NCI-H187 (cell line): ENCODE measurements at places on chromosomes 1 and 21.

- DNase-seq, result no peak
Measured at GRCh38 chr1:1928231-1929101, 9.4 kb upstream of the TMEM52 start.

DNA sequence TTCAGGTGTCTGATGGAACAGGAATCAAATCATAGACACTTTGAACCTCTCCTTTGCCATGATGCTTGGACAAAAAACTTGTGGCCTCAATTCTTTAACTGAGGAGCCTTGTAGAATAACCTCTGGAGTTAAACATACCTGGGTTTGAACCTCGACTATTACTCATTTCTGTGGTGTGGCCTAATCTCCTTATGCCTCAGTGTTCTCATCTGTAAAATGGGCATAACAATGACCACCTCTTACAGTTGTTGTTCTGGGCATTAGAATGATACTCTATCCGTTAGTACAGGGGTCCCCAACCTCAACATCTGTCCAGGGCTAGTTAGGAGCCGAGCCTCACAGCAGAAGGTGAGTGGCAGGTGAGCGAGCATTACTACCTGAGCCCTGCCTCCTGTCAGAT is 137.2 kb downstream of the ROR1 start:
- DNase-seq, result no peak

DNA sequence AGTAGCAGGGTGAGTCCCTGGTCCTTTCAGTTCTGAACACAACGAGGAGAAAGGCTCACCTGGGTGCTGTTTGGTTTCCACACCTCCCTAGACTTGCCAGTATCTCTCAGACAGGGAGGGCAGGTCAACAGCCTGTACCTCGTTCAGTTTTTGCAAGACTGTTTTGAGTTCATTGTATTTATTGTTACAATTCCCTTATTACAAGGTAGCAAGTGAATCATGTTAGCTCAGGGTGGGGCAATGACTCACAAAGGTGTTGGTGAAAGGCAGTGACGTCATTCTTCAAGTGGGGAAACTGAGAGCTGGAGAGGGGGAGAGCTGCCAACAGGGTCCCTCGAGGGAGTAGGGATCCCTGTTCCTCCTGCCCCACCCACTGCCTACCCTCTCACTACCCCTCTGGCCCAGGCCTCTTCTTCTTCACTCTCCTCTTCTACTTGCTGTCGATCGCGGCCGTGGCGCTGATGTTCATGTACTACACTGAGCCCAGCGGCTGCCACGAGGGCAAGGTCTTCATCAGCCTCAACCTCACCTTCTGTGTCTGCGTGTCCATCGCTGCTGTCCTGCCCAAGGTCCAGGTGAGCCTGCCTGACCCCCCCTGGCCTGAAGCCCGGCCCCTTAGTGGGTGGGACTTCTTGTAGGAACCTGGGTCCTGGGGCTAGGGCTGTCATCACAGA is 13.4 kb downstream of the SERINC2 start:
- no peak for DNase-seq

- DNase-seq, result no peak
Measured at GRCh38 chr1:238242181-238242580, 351.5 kb upstream of the ZP4 start.

GRCh38 chr1:64891448-64891825 is 74.9 kb downstream of the JAK1 start:
- no peak for DNase-seq

DNA sequence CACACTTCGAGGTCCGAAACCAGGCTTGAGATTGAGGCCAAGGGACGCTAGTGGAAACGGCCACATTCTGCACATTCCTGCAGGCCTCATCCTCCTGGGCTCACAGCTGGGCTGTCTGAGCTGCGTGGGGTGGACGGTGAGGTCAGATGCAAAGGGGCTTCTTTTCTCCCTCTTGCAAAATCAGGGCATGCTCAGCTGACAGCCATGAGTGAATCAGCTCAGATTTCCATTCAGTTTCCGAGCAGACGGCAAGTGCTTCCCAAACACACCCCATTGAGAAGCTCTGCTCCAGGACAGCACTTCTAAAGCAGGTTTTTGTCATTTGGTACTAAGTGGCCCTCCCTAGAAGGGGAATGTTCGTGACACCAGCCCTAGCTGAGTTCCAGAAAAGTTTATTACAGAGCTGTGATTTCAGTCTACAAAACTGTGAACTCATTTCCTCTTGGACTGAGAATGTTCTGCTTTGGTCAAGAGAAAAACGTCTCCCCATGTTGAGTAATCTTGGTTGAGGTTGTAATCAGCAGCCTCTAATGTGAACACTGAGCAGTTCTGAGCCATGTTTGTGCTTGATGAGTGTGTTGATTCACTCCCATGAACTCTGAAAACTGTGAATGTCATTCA is 10.0 kb downstream of the PDPN start:
- DNase-seq, result no peak

DNA sequence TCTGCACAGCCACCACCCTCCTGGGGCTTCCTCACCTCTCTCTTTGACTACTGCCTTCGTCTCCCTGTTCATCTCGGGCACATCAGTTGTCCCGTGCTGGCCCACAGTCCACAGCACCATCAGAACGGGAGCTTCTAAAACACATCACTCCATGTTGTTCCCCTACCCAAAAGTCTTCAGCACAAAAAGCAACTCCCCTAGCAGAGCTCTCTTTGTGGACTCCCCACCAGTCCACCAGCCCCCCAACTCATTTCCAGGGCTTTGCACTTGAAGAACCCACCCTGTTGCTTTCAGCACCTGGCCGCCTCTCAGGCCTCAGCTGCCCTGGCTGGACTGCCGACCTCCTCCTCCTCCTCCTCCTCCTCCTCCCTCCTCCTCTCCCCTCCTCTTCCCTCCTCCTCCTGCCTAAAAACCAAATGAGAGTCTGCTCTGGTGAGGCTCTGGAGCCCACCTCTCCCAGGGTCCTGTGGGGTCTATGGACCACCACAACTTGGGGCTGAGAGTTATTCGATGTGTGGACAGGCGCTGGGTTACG is 251.2 kb upstream of the VAMP3 start:
- DNase-seq, result no peak

DNA sequence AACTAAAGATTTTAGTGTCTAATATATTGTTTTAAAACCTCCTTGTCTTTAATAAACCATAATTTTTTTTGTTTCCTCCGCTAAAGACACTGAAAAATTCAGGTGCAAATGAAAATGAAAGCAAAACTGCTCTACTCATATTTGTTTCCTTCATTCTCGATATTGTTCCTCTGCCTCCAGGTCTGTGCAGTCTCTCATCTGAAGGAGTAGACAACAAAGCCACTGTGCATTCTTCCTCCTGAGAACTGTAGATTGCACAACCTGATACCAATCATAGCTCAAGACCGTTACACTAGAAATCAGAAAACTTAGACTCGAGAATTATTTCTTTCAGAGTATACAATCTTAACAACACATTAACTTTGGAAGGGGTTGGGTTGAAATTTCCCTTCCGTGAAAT is 373.1 kb upstream of the CXADR start:
- no peak for DNase-seq

DNA sequence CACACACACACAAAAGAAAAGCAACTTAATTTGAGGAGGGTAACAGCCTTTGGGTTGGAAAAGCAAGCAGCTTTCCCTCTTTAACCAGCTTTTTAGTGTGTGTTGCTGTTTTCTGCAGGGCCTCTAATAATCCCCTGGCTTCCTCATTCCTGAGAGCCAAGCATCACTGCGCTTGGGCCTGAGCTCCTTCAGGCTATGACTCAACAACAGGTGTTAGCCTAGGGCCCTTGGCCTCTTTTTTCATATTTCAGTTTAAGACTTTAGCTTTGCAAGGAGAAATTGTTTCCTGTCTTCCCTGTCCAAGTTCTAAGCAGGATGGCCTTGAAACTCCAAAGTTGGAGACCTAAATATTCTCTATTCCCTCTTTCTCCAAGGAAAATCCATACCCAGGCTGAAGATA is 26.2 kb upstream of the SNX27 start:
- no peak for DNase-seq

GRCh38 chr1:182784556-182785171 is 4.9 kb upstream of the NPL start:
- DNase-seq, result peak; percentile 53

GRCh38 chr1:15684042-15684461 is at the start of gene PLEKHM2:
Gene PLEKHM2, plus strand, starts transcription at chr1:15684320. Its CDS starts 239 bp downstream, at chr1:15684559.
- DNase-seq, result no peak

DNA sequence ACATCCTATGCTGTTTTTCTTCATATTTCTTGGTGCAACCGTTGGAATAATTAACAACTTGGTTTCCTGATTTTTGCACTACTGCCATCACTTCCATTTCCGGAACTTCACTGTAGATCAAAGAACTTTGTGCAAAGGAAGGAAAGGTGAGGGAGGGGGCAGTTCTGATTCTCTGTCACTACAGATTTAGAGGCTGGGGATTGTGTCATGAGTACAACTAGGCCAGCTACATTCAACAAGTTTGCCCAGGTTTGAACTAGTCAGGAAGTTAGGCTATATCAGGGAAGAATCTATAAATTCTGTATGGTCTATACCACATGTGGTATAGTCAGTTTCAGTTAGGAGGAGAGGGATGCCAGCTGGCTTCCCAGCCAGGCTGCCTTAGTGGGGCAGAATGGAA is 84.2 kb downstream of the RGL1 start:
- DNase-seq, result no peak

DNA sequence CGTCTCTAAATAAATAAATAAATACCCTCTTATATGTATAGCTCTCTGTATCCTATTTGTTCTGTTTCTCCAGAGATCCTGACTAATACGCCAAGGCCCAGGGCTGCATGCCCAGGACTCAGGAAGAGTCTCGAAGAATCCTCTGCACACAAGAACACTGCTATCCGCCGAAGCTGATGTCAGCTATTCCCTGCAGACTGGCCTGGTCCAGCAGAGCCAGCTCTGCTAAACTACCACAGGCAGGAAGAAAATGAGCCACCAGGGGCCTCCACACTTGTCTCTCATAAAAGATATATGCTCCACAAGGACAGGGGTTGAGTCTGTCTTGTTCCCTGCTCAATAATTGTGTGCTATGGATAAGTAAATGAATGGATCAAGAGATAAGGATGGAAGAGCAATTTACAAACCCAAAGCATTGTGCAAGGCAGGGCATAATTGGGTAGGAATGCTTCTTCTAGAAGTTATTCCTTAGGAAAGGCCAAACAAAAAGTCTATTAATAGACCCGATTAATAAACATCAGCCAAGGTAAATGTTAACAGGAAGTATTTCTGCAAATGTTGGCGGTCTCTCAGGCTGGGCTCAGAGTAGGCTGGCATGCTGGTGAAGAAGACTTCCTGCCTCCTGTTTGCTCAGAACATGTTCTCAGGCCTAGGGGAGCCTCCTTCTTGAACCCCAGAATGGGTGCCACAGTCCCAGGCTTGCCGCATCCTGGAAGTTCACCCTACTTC is 26.3 kb upstream of the MAN1C1 start:
- no peak for DNase-seq

GRCh38 chr1:185154912-185155513 is 1.7 kb downstream of the TRMT1L start:
- no peak for DNase-seq

GRCh38 chr1:20150969-20151368 is 11.8 kb downstream of the PLA2G2F start:
- DNase-seq, result no peak
